Body of pancreas (tissue), 4 donors: ENCODE measurements at places on chromosomes 5 and 9.

GRCh38 chr9:120792898-120793765 is at the start of gene FBXW2:
Gene FBXW2, minus strand, starts transcription at chr9:120793416. Its CDS starts 5,158 bp downstream, at chr9:120788258.
- peak; percentile 92 for DNase-seq

- no peak for DNase-seq
These were observed 80.8 kb upstream of the GRHPR start for GRCh38 chr9:37341704-37342103.

GRCh38 chr5:164235300-164235891 is 730.0 kb downstream of the MAT2B start:
- DNase-seq: no peak

- no peak for DNase-seq
These were observed 202.3 kb downstream of the LRRC70 start for GRCh38 chr5:62780888-62781287.

DNA sequence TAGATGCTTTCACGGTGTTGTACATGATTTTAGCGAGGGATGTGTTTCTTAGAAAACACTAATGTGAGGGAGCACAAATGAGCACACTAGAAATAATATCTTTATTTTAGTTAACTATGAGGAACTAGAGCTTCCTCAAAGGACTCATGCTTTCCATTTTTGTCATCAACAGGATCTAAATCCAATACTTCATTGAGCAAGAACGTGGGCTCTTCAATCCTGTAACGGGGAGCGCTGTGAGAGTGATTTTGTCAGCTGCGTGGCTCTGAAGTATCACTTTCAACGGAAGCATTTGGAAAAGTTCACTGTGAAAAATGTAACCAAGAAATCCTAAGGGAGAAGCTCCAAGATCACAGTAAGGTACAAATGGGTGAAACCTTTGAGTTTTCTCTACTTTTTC is 93.2 kb downstream of the LIX1 start:
- no peak for DNase-seq

- DNase-seq: no peak
These were observed 492.7 kb downstream of the RASEF start for GRCh38 chr9:82570226-82570625.

GRCh38 chr9:136587944-136588662 is 42.3 kb upstream of the NOTCH1 start:
- no peak for DNase-seq

- no peak for DNase-seq
These were observed 90.5 kb downstream of the KCNT1 start for GRCh38 chr9:135792268-135793128.

GRCh38 chr5:41856644-41857491 is 13.4 kb downstream of the OXCT1 start:
- peak; percentile 51 for DNase-seq

- DNase-seq: no peak
These were observed 36.0 kb upstream of the BARHL1 start for GRCh38 chr9:132546148-132547051.
